Effector memory CD8-positive, alpha-beta T cell (primary cell): ENCODE measurements at places on chromosomes 5 and 9.

DNA sequence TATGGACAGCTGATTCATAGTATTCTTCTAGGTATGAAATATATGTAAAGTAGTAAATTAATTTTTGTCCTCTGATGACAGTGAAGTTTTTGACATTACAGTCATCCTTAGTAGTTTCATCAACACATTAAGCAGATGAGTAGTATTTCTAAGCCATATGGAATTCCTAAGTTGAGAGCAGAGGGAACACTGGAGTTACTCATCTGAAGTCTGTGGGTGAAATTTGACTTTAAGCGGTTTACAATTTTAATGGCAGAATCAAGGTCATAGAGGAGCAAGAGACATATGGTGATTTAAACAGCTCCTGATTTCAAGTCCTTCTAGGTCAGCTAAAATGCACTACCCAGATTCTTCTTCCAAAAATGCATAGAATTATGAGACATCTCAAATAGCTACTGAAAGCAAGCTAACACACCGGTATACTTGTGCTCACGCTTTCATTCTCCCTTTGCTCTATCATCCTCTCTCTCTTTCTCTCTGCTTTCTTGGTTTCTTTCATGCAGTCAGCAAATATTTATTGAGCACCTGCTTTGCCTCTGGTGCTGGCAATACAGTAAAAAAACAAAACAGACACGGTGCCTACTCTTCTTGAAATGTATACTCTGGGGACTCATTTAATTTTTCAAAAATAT is 235.9 kb downstream of the FER start:
- no peak for DNase-seq

DNA sequence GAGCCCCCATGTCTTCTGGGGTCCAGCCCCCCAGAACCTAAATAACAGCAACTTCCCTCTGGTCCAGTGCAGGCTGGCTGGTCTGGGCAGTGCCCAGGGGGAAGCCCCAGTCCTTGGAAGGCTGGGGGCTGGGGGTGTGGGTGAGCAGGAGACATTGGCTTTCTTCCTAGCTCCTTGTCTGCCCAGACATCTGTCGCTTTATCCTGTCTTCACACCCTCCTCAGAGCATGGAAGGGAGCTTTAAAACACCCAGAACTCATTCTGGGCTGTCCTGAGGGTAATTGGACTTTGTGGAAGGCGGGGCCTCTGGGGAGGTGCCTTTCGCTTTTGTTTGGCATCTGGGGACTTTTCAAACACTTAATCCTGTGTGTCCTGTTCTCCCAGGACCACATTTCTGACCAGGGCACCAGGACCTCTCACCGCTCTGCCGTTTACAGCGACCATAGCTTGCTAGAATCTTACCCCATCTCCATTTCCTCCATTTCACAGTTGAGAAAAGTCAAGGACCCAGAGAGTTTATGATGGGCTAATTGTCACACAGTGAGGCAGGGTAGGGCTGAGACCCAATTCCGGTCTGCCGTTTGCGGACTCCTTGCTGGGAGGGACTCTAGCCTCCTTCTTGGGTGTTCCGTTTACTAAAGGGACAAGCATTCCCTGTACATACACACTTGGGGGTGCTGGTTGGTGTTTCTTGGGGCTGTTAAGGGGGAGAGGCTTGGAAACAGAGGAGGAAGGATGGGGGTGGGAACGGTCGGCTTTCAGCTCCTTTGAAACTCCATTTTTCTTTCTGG is 1.1 kb downstream of the GSN start:
- no peak for DNase-seq

DNA sequence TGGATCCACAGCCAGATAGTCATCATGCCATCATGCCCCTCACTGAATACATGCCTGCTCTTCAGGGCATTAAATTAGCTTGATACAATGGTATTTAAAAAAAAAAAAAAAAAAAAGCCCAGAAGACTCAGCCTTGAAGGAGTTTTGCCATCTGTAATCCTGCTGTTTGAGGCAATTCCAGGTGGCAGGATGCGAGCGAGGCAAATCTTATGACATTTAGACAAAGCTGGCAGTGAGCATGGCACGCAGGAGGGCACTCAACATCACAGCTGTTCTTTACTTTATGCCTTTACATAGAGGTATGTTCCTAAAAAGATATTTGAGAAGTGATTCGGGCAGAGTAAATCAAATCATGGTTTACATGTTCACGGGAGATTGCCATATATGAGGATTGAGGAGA is 692.0 kb upstream of the DMAC1 start:
- no peak for DNase-seq

DNA sequence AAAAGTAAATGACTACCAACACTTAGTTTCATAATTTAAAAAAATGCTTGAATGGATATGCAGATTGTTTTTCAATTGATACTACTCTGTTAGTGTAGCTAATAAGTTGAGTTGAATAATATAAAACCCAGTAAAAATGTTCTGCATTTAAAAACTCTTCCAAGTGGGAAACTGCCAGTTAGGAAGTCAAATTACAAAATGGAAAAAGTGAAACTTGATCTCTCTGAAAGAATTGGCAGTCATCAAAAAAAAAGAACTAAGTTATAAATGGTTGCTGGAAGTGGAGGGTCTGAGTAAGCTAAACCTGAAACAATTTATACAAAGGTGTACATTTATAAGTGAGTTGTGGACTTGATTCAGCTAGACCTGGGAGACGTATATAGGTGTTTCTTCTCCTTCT is 52.4 kb downstream of the VCAN start:
- no peak for DNase-seq

DNA sequence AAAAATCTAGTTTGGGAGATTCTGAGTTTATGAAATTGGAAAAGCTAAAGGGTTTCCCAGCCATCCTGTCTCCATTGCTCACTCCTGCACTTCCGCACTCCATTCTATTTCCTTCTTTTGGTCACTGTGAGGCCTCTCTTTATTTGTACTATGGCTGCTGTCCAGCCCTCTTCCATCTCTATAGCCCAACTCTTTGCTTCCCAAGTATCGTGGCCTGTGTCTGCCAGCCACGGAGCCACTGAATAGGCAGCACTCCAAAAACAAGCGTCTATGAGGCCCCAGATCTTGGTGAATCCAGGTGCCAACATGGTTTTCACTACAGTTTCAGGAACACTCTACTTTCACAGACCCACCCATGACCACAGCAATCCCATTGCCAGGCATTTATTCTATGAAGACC is 37.2 kb downstream of the GRAMD2B start:
- DNase-seq: no peak

DNA sequence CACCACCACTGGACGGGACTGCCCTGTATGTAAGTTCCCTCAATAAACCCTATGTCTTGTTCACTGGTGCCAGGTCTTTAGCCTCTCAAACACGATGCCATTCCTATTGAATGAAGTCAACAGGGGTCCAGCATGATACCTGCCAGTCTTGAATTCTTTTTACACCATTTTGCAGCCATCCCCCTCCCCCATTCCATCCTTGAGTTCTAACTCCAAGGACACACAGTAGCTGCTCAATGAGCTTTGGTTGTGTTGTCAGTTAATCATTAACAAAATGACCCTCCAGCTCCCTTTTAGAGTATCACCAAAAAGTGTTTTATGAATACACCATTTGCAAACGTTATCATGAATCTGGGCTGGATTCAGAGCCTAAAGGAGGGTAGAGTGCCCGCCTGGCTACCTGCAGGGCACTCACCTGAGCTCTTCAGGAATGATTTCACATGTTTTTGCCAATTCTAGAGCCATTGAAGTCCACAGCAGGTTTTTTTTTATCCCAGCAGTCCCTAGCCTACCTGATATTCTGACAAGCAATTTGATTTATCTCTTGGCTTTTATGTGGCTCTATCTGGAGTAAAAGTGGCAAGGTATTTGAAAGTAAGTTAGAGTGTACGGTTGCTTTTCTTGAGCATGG is 271.8 kb downstream of the SMARCA2 start:
- no peak for DNase-seq
